ENCODE measurements at places on chromosomes 16 and 17.

DNA sequence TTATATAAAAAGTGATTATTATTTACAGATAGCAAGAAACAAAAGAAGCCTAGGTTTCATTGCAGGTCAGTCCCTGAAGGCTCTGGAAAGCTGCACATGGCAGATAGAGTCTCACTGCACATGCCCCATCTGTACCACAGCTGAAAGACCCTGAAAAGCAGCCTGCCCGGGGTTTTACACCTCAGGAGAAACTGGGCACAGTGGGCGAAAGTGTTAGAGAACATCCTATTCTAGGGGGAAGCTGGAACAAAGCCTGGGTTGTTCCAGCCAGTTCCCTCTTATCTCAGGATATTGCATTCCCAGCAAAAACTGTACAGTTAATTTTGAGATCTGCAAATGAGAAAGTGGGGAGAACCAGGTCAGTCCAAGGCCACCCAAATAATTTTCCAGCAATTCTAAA is 419.7 kb downstream of the CNTNAP4 start:
- no peak for DNase-seq

GRCh38 chr17:61724777-61725176 is 133.8 kb upstream of the NACA2 start:
- no peak for DNase-seq

- no peak for DNase-seq
Measured at GRCh38 chr16:84847564-84848355, 28.0 kb downstream of the CRISPLD2 start.

- DNase-seq = no peak
Measured at GRCh38 chr17:3911271-3912053, 4.8 kb downstream of the P2RX1 start.

DNA sequence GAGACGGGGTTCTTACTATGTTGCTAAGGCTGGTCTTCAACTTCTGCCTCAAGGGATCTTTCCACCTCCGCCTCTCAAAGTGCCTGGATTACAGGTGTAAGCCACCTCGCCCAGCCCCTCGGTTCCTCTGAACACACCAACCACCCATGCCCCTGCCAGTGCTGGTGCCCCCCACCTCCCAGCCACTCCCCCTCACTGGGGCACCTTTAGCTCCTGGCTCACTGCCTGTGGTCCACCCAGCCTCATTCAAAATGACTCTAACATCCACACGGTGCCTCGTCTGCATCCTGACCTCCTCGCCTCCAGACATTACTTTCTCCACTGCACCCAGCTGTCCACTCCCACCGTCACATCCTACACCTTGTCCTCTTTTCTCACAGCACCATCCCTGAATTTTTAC is 55.3 kb downstream of the ARHGAP27 start:
- DNase-seq = no peak

GRCh38 chr16:59164461-59164860 is 430.3 kb upstream of the GOT2 start:
- no peak for DNase-seq

GRCh38 chr17:63549289-63549945 is 860 bp upstream of the DCAF7 start:
- no peak for DNase-seq

GRCh38 chr17:62870030-62870541 is 62.0 kb upstream of the MARCHF10 start:
- DNase-seq = no peak

Measured in GOT3 (cell line).